Stimulated activated CD4-positive, alpha-beta T cell treated with anti-CD3 and anti-CD28 coated beads, TNF-alpha, amount 100 ng/mL, for 4 hours (primary cell): ENCODE measurements at places on chromosomes 2 and 18.

DNA sequence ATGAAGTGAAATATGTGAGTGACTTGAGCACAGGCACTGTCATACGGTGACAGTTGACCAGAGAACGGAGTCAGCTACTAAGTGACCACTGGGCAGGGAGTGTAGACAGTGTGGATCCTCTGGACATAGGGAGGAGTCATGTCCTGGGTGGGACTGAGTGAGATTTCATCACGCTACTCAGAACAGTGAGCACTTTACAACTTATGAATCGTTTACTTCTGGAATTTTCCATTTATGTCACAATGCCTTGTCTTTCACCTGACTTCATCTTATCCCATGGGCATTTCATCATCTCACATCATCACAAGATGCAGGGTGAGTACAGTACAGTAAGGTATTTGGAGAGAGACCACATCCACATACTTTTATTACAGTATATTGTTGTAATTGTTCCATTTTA lies 29.0 kb downstream of the PTPRM start:
- DNase-seq, result no peak

- DNase-seq, result no peak
Observed at GRCh38 chr2:133624551-133624950, 56.3 kb upstream of the NCKAP5 start.

DNA sequence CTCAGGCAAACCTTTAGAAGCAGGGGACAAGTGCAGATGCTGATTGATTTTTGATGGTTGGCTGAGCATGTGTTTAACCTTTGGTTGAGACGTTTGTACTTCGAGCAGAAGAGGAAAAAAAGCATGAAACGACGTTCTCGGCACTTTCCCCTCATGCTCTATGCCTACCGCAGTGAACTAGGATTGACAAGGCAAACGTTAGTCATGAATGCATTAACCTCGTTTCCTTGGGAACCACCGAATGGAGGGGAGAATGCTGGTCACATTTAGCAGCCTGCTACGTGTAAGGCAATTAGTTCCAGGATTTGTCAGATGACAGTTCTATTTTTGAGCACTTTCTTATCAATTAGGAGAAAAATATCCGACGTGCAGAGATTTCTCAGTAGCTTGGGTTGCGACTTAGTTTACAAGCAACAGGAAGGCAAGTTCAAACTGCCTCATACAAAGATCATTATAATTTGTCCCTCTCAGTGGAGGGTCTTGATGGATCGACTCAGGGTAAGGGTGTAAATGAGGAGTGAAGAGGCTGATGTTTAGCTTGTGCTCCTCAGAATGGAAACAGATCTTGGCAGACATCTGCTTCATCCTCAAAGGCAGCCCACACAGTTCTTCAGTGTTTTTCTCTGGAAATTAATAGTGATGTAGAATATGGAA lies 47.4 kb upstream of the GPR45 start:
- no peak for DNase-seq

GRCh38 chr2:63053081-63053888 lies 2.7 kb downstream of the OTX1 start:
- DNase-seq, result no peak

GRCh38 chr2:5093518-5093917 lies 598.7 kb upstream of the SOX11 start:
- DNase-seq, result no peak

GRCh38 chr2:16031848-16032159 lies 91.5 kb downstream of the MYCN start:
- no peak for DNase-seq

DNA sequence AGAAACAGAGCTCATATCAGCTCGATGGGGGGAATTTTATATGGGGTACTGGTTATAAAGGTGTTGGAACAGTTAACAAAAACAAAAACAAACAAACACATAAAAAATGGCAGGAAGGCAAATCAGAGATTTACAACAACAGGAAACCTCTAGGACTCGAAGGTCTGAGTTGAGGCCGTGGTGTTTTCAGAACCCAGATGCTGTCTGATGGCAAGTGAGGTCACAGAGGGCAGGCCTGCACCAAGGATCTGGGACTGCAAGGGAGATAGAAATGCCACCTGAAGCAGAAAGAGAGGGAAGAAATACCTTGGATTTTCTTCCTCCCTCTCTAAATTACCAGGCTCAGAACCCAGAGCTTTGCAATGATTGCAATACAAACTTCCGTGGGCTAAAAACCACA lies 429.5 kb downstream of the ZNF521 start:
- DNase-seq, result no peak

DNA sequence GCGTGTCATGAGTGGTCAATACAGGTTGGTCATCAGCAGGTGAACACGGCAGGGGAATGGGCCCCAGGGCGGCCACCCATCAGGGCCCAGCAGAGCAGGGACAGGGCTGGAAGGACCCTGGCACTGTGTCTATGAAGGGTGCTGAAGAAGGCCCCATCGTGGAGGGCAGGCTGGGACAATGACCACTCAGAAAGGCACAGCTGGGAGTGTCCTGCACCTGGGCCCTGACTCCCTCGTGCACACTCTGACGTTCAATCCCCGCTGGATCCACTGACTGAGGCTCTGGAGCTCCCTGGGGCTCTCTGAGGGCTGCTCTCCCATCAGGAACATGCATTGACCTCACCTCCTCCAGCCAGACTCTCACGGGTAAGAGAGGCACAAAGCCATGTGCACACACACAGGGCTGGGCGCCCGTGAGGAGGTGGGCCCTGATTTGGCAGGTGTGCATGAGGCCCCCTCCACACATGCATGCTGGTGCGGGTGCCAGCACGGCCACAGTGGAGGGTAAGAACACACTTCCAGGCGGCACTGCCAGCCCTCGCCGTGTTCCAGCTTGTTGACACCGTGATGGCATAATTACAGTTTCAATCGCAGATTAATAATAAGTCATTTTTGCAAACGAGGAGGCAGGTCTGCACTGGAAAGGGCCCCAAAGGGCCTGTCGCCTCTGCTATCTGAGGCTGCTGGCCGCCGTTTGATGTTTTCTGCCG lies 58.5 kb downstream of the SMAD7 start:
- DNase-seq, result no peak

- no peak for DNase-seq
Observed at GRCh38 chr2:189662669-189663226, 1.5 kb downstream of the ASNSD1 start.

DNA sequence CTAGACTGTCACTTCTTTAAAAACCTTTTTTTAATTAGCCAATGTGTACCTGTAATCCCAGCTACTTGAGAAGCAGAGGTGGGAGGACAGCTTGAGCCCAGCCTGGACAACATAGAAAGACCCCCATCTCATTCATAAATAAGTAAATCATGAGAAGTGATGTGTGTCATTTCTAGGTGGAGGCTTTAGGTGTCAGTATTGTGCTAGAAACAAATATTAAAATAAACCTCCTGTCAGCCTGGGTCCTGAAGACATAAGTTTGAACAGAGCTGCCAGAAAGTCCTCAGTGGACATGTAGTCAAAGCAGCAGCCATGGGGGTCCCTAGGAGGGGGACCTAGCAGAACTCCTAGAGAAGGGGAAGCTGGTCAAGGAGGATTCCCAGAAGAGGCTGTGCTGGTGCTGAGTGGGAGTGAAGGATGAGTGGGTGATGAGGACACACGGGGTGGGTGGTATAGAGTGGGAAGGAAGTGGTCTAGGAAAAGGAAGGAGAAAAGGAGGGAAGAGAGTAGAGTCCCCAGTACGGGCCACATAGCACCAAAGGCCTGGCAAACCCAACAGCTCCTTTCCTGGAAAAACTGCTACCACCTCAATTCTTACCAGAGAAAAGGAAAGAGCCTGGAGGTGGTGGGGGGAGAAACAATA lies 316.6 kb upstream of the NCKAP5 start:
- DNase-seq, result no peak

DNA sequence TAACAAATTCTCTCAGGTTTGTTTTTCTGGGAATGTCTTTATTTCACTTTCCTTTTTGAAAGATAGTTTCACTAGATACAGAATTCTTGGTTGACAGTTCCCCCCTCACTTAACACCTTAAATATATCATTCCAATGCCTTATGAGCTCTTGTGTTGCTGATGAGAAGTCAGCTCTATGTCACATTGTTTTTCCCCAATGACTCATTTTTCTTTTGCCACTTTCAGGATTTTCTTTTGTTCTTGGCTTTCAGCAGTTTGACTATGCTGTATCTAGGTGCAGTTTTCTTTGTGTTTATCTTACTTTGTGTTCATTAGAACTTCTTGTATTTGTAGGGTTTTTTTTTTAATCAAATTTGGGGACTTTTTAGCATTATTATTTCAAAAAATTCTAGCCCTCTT lies 5.6 kb upstream of the RALBP1 start:
- DNase-seq, result no peak

DNA sequence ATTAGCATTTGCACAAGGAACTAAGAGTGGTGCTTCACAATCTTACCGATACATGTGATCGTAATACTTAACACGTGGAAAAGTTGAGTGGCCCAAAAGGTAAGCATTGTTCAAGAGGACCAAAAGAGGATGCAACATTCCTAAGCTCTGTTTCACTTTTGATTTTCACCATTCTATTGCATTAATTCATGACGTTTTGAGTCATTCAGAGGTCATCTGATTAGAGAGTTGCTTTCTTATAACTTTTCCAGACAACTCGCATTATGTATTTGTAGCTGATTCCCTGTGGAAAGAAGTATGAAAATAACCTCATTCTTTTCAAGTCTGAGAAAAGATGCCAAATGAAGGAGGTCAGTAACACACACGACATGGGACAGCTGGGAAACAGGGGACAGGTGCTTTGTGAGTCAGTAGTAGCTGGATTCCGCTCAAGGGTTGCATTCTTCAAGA lies 344.4 kb downstream of the RND3 start:
- DNase-seq, result no peak

- no peak for DNase-seq
Observed at GRCh38 chr2:68093634-68094033, 30.8 kb upstream of the C1D start.

GRCh38 chr18:33720133-33720532 lies 142.1 kb downstream of the ASXL3 start:
- DNase-seq, result no peak

DNA sequence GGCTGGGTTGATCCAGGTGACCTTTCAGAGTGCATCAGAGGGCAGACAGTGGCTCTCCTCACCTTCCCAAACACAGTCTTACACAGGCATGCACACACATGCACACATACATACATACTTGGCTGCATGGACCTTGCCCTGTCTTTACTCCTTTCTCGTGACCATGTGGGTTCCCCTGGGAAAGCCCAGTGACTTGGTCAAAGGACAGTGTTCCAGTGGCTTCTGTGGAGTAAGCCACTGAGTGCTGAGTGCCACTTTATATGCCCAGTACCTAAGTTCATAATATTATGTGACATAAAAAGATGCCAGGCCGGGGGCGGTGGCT lies 249.4 kb downstream of the MYCN start:
- no peak for DNase-seq

- DNase-seq, result peak; percentile 42
Observed at GRCh38 chr2:239035361-239035814, 187.5 kb downstream of the TWIST2 start.

- DNase-seq, result no peak
Observed at GRCh38 chr2:85780316-85781012, 26.7 kb downstream of the ATOH8 start.

GRCh38 chr2:101341901-101342624 lies 33.6 kb upstream of the RNF149 start:
- peak; percentile 38 for DNase-seq

- no peak for DNase-seq
Observed at GRCh38 chr2:45176390-45176789, 167.1 kb upstream of the SIX2 start.

GRCh38 chr2:158305501-158305900 lies 151.1 kb downstream of the CCDC148 start:
- no peak for DNase-seq

- DNase-seq, result no peak
Observed at GRCh38 chr18:79868811-79869541, 71.2 kb downstream of the KCNG2 start.

GRCh38 chr2:117832905-117833613 lies 18.6 kb downstream of the DDX18 start:
- no peak for DNase-seq

GRCh38 chr2:9250091-9250490 lies 43.5 kb downstream of the ASAP2 start:
- no peak for DNase-seq

DNA sequence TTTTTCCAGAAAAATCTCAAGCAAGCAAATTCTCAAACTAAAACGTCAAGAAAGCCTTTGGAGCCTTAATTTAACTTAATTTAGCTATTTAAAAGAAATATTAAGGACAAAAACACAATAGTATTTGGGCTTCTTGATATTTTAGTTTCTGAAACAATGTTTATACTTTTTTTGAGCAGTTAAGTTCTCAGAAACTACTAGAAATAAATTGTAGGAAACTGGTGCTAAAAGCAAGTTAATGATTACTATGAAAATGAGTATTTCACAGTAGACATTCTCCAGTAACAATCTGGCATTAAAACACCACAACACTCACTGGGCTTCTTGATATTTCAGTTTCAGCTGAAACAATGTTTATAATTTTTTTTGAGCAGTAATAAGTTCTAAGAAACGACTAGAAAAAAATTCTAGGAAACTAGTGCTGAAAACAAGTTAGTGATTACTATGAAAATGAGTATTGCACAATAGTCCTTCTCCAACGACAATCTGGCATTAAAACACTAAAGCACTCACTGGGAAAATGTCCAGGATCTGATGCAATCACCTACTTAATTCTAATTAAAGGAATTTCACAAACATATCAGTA lies 45.1 kb downstream of the TRAK2 start:
- no peak for DNase-seq

DNA sequence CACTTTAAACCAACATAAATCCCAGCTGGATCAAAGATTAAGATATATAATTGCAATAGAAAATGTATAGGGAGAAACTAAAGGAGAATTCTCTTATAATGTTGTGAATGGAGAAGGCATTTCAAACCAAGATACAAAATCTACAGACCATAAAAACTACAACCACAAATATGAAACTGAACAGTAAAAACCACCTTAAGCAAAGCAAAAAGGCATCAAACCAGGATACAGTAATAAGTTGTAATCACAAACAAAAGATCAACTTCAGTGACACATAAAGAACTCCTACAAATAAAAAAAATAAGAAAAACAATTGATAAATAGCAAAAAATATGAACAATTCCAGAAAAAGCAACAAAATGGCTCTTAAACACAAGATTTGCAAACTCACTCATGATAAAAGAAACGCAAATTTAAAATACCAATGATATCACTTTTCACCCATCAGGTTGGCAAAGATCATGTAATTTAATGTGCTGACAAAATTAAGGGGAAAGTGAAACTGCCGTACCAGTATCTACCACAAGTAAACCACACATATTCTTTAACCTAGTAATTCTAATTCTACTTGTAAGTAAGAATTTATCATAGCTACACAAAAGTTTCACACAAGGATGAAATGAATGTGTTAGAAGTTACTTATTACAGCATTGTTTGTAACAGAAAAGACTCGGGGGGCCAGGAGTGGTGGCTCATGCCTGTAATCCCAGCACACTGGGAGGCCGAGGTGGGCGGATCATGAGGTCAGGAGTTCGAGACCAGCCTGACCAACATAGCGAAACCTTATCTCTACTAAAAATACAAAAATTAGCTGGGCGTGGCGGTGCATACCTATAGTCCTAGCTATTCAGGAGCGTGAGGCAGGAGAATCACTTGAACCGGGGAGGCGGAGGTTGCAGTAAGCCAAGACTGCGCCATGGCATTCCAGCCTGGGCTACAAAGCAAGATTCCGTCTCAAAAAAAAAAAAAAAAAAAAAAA lies 101.9 kb downstream of the USP34 start:
- DNase-seq, result no peak
